ENCODE measurements at places on chromosomes 16 and 17.

GRCh38 chr17:60160829-60161501 lies 11.2 kb downstream of the CA4 start:
- no peaks in the 10 kb centered on the region for H3K4me1 ChIP-seq
- H3K4me3 ChIP-seq, result no peak overlapping the region
- no peaks in the 10 kb centered on the region for H3K27me3 ChIP-seq
- no peaks in the 10 kb centered on the region for H3K36me3 ChIP-seq
- no peak overlapping the region for H3K27ac ChIP-seq

- H3K4me3 ChIP-seq, result no peak overlapping the region
- no peaks in the 10 kb centered on the region for H3K27me3 ChIP-seq
- no peak for DNase-seq
- no peaks in the 10 kb centered on the region for H3K36me3 ChIP-seq
- no peak overlapping the region for H3K27ac ChIP-seq
These were observed 89.0 kb downstream of the XYLT1 start for GRCh38 chr16:17381784-17382183.

DNA sequence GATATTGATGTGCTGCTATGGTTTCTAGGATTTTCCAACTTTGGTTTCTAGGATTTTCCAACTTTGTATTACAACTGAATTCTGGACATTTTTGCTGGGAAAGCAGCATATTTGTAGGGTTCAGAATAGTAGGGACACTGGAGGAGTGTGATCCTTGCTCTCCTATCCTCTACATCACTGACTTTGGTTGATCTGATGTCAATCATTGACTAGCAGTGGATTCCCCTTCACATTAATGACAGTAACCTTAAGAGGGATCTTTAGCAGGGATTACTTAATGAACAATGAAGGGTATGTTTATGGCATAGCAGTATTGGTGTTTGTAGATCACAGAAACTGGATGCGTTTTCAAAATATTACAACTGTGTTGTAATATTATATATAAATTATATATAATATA lies 67.4 kb downstream of the MAP2K4 start:
- peaks cover 20% of the 10 kb centered on the region for H3K36me3 ChIP-seq
- no peak for DNase-seq
- no peaks in the 10 kb centered on the region for H3K27me3 ChIP-seq
- H3K27ac ChIP-seq, result no peak overlapping the region

DNA sequence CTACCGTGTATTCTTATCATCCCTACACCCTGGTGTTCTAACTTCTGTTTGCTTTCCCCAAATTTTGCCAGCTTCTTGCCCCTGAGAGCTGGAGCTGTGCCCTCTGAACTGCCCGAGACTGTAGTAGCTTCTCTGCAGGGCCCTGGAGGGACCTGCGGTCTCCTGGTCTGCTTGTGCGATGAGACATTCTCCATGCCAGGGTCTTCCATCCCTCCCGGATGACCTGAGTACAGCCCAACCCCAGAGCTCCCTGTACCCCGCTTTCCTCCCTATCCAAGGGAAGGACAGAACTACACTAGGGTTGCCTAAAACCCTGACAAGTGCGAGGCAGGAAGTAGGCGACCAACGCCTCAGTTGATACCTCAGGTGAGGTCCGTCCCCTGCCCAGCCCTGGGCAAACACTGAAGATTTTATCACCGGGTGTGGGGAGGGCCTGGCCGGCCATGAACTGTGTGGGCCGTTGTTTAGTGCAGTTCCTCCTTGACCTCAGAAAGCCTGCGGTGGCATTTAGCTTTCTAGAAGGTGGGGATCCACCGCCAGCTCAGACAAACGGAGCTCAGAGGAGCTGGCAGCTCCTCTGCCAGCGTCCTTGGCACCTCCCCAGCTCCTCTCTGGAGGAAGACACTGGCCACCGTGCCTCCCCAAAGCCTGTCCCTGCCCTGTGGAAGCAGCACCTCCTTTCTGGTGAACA lies 13.7 kb downstream of the CANT1 start:
- peak overlapping the region; percentile 91 for H3K27ac ChIP-seq
- peaks cover 48% of the 10 kb centered on the region for H3K4me1 ChIP-seq
- peaks cover 72% of the 10 kb centered on the region for H3K36me3 ChIP-seq
- peak; percentile 96 for DNase-seq

- no peaks in the 10 kb centered on the region for H3K27me3 ChIP-seq
- H3K27ac ChIP-seq, result no peak overlapping the region
- peaks cover 63% of the 10 kb centered on the region for H3K4me1 ChIP-seq
These were observed 11.6 kb upstream of the CSNK1D start for GRCh38 chr17:82285141-82285540.

DNA sequence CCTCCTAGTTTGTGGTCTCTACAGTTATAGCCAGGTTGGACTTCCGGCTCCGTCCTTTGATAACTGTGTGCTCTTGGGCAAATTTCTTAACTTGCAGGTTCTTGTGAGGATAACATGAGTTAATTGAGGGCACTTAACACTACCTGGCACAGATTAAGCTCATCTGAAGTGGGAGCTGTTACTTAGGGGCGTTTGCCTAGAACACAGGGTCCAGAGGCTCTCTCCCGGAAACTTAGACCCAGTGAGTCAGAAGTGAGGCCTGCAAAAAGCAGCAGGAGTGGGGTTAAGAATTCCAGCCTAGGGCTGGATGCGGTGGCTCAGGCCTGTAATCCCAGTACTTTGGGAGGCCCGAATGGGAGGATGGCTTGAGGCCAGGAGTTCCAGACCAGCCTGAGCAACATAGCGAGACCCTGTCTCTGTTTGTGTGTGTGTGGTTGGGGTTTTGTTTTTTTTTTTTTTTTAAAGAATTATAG lies 1.4 kb downstream of the MVP start:
- peaks cover 73% of the 10 kb centered on the region for H3K4me1 ChIP-seq
- H3K4me3 ChIP-seq, result peak overlapping the region; percentile 76
- peak; percentile 50 for DNase-seq
- H3K27ac ChIP-seq, result peak overlapping the region; percentile 62

- H3K4me3 ChIP-seq, result no peak overlapping the region
- no peaks in the 10 kb centered on the region for H3K27me3 ChIP-seq
- no peaks in the 10 kb centered on the region for H3K4me1 ChIP-seq
- H3K36me3 ChIP-seq, result peaks cover 8% of the 10 kb centered on the region
- H3K27ac ChIP-seq, result no peak overlapping the region
- DNase-seq, result no peak
These were observed 37.8 kb downstream of the CACNG1 start for GRCh38 chr17:67082107-67082506.

DNA sequence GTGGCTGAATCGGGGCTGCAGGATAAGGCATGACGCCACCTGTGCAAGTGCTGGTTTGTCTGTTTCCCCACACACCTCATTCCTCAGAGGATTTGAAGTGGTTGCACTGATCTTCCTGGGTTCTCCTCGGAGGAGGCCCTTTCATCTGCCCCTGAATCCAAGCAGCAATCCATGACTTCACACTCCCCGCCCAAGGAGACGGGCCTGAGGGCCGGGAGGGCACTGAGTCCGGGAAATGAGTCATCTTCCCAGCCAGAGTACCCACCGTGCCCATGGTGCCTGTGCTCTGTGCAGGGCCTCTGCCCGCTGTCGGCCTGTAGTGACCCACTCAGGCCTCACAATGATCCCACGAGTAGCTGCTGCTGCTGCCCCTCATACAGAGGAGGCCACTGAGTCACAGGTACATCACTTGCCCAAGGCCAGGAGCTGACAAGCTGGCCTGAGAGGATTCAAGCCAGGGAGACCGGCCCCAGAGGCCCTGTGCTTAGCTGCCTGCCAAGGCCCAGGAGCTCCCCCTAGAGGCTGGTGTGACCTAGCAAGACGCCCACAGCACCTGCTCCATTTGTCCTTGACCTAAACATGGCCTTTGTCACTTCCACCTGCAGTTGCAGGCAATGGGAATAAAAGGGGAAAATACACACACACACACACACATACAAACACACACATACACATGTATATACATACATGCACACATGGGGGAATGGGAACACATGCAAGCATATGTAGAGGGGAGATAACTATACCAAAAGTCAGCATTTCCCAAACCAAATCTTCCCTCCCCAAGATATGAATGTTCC lies 240.0 kb downstream of the C16orf95 start:
- no peak overlapping the region for H3K4me3 ChIP-seq
- no peaks in the 10 kb centered on the region for H3K27me3 ChIP-seq
- H3K36me3 ChIP-seq, result no peaks in the 10 kb centered on the region
- H3K4me1 ChIP-seq, result peaks cover 6% of the 10 kb centered on the region
- H3K27ac ChIP-seq, result no peak overlapping the region
- peak; percentile 65 for DNase-seq

DNA sequence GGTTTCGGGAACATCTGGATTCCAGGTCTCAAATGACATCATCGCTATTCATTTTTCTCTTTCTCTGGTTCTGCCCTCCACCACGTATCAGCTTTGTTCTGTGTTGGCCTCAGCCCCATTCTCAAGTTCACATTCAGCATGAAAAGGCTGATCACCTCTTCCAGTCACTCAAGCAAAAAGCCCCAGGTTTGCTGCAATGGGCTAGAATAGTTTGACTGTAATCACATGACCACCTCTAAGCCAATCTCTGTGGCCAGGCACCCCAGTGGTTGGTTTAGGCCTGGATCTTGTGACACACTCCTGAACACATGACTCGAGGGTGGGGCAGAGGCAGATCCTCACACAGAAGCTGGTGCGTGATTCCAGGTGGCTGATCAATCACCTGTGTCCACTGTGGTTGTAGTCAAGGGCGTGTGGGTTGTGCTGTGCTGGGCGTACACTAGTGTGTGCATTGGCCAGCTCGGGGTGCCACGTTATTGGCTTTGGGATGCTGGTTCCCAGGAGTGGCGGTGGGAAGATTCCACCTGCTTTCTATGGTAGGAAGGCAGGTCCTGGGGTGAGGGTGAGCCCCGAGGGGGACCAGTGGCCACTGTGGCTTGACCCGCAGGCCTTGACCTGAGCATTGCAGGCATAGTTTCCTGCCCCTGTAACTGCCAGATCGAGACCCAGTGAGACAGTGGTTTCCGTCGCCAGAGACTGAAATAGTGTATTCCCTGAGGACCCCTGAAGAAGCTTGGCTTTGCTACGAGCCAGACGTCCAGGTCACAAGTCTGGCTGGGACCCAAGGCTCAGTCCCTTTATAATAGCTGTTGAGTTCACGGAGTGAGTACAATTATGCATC lies 12.0 kb downstream of the EEF2K start:
- no peak for DNase-seq
- H3K27me3 ChIP-seq, result no peaks in the 10 kb centered on the region
- H3K4me3 ChIP-seq, result no peak overlapping the region
- H3K4me1 ChIP-seq, result peaks cover 8% of the 10 kb centered on the region
- no peak overlapping the region for H3K27ac ChIP-seq
- peaks cover 5% of the 10 kb centered on the region for H3K36me3 ChIP-seq

DNA sequence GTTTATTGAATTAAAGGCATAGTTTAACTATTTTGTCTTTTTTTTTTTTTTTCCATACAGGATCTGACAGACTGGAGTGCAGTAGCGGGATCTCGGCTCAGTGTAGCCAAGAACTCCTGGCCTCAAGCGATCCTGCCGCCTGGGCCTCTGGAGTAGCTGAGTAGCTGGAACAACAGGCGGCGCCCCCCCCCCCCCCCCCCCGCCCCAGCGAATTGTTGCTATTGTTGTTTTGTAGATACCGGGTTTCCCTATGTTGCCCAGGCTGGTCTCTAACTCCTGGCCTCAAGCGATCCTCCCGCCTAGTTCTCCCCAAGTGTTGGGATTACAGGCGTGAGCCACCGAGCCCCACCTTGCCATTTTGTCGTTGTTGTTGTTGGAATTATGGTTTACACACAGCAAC lies 1.3 kb upstream of the CENPV start:
- H3K36me3 ChIP-seq, result no peaks in the 10 kb centered on the region
- no peak for DNase-seq
- no peak overlapping the region for H3K4me3 ChIP-seq
- H3K4me1 ChIP-seq, result peaks cover 2% of the 10 kb centered on the region

DNA sequence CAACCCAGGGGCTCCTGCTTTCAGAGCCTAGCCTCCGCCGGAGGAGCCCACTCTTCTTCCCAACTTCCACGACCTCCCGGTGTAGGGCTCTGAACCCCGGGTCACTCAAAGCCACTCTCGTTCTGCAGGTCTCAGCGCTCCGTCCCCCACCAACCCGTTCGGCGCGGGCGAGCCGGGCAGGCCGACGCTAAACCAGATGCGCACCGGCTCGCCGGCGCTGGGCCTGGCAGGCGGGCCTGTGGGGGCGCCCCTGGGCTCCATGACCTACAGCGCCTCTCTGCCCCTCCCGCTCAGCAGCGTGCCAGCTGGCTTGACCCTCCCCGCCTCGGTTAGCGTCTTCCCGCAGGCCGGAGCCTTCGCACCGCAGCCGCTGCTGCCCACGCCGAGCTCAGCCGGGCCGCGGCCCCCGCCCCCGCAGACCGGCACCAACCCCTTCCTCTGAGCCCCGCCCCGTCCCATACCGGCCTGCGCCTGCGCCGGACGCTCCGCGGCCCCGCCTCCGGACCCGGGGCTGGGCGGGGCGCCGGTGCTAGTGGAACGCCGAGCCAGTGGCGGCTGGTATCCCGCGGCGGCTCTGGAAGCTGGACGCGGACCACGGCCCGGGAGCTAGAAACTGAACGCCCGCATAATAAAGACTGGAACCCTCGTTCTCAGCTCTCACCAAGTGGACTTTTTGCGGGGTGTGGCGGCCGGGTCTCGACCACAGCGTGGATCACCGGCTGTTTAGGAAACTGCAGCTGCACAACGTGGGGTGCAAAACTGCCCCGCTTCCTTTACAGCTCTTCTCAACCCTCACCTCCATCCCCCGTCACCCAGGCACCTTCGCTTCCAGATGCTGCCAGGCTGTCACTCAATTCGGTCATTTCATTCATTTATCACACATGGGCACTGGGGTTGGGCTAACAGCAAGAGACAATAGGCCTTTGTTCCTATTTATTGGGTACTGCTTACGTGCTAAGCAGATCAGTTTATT lies 5.0 kb upstream of the SPATA20 start:
- peak overlapping the region; percentile 84 for H3K27ac ChIP-seq
- peak overlapping the region; percentile 71 for H3K4me3 ChIP-seq
- peaks cover 2% of the 10 kb centered on the region for H3K36me3 ChIP-seq

DNA sequence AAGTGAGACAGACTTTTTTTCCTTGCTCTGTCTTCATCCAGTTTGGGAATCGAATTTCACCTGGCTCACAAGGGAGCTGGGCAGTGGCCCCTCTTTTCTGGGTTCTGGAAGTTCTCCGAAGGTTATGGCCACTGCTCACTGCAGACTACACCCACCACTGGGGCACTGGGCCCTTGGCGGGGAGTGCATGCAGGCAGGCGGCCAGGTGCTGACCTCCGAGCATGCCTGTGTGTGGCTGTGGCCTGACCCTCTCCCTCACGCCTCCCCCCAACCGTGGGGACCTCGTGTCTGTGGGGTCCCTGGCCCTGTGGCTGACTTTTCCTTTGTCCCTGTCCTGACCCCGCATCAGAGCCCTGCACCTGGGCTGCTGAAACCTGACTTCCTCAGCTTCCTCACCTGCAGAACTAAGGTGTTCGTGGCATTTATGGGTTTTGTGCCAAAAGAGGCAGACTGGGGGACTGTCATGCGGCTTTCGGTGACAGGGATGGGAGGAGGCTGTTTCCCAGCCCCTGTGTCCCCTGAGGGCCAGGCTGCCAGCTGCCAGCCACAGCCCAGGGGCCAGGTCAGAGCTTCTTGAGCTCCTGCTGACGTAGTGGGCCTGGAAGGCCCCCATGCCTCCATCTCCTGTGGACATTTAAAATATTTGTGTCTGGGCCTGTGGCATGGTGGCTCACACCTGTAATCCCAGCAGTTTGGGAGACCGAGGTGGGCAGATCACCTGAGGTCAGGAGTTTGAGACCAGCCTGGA lies 21.4 kb downstream of the ASPSCR1 start:
- H3K36me3 ChIP-seq, result no peaks in the 10 kb centered on the region
- DNase-seq, result no peak
- no peak overlapping the region for H3K4me3 ChIP-seq
- no peaks in the 10 kb centered on the region for H3K27me3 ChIP-seq
- peaks cover 12% of the 10 kb centered on the region for H3K4me1 ChIP-seq
